NCI-H1092 treated with DMSO at 0.1 percent for 48 hours (cell line): ENCODE measurements at places on chromosomes 5 and 9.

DNA sequence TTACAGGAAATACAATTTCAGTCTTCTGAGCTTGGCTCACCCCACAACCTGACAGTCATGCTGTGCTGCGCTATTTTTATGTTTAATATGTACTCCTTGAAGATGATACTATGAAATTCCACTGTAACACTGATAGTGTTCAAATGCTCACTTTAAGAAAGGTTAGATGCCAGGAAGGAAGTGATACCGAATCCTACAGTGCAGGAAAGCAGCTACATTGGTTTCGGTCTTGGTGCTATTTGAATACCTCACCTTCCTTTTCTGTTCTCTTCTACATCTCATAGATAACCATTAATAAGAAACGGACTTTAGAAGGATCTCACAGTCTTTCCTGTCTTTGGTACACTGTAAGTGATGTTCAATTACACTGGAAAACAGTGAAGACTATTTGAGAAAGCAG lies 117.6 kb downstream of the SEMA5A start:
- DNase-seq: no peak

- DNase-seq: peak; percentile 46
These were observed 180.3 kb downstream of the C9orf152 start for GRCh38 chr9:110027671-110028081.

- DNase-seq: no peak
These were observed 267.4 kb downstream of the GABRG2 start for GRCh38 chr5:162334944-162335343.

DNA sequence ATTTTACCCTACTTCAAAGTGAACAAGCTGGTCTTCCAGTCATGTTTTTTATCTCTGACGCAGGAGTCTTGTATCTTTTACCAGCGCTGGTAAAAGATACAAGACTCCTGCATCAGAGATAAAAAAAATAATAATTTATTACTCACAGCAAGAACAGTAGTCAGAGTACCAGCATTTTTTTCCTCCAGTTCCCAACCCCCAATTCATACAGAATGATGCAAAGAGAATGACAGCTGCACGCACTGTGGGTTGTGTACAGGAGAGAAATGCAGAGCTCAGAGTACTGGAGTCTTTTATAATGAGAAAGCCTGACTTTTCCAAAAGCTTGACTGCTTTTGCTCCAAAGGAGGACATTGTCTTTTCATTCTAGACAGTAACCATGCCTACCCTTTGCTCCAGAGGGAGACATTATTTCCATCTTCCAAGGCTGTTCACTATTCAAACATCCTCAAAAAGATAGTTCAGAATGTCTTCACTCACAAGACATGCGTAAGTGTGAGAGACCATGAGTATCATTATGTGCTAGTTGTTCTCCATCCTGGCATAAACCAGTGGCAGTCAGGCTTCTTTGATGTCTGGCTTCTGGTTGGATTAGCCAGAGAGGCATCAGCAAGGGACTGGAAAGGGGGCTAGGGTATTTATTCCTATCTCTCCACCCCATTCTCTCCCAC lies 14.3 kb upstream of the RANBP6 start:
- peak; percentile 45 for DNase-seq

- no peak for DNase-seq
These were observed 3.8 kb downstream of the NDST1 start for GRCh38 chr5:150511578-150512367.

DNA sequence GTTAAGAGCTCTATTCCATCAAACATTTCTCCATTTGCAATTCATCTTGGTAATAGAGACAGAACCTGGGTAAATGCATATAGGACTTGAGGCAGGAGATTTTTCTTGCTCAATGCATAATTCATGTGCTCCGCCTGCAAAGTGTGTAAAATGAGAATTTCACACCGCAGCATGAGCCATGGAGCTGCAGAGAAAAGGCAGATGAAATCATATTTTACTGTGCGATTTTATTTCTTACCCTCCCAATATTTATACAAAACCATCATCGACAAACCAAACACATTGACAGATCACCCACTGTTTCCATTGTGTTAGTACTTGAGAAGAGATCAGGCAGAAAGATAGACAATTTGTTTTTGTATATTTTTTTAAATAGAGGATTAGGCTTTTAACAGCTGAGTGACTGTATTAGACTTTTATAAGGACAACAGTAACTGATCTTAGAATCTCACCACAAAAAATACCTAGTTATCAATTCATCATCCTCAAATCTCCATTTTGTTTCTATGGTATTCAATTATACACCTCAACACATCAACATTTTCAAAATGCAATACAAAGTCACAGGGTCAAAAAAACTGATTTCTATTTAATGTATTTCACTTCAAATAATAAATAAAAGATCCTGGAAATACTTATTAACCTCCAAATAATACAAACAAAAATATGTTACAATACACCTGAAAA lies 191.1 kb downstream of the AP3B1 start:
- DNase-seq: no peak

GRCh38 chr5:65032250-65032649 lies 263.5 kb downstream of the CWC27 start:
- no peak for DNase-seq

GRCh38 chr5:124253203-124253810 lies 493.1 kb downstream of the ZNF608 start:
- DNase-seq: peak; percentile 46
